ENCODE measurements at places on chromosomes 12 and 14.
A peak's percentile ranks its signal among the peaks of the same experiment; 100 is the strongest.

DNA sequence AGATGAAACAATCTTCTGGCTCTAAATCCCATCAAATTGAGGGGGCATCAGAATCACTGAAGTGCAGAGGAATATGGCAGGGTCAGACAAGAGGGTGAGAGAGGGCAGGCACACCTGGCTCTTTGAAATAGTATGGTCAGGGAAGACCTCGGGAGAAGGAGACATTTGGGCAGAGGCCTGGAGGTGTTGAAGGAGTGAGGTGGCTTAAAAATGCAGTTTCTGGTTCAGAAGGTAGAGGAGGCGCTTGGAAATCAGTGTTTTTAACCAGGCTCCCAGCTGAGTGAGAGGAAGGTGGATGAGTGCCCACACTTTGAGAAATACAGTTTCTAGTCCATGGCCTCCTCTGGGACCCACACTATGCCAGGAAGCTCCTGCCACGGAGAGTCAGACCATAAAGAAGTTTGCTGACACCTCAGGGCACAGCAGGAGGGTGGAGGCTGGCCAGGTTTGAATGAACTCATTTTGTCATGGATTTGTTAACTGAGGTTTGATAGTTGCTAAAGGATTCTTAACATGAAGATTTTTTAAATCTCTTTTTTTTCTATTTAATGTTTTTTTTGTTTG is 20.1 kb downstream of the NID2 start:
- no peak for DNase-seq

DNA sequence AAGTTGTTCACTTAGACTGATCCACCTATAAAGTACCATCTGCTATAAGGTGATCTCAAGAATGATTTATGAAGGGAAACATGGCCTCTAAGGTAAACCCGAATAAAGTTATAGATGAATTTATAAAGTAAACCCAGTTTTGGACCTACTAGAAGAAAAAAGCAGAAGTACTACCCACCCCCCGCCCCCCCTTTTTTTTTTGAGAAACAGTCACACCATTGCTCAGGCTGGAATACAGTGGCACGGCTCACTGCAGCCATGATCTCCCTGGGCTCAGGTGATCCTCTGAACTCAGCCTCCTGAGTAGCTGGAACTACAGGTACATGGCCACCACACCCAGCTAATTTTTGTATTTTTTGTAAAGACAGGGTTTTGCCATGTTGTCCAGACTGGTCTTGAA is 3.9 kb downstream of the ENTPD5 start:
- no peak for DNase-seq

- DNase-seq: no peak
Observed at GRCh38 chr12:117890644-117891043, 78.1 kb downstream of the KSR2 start.

DNA sequence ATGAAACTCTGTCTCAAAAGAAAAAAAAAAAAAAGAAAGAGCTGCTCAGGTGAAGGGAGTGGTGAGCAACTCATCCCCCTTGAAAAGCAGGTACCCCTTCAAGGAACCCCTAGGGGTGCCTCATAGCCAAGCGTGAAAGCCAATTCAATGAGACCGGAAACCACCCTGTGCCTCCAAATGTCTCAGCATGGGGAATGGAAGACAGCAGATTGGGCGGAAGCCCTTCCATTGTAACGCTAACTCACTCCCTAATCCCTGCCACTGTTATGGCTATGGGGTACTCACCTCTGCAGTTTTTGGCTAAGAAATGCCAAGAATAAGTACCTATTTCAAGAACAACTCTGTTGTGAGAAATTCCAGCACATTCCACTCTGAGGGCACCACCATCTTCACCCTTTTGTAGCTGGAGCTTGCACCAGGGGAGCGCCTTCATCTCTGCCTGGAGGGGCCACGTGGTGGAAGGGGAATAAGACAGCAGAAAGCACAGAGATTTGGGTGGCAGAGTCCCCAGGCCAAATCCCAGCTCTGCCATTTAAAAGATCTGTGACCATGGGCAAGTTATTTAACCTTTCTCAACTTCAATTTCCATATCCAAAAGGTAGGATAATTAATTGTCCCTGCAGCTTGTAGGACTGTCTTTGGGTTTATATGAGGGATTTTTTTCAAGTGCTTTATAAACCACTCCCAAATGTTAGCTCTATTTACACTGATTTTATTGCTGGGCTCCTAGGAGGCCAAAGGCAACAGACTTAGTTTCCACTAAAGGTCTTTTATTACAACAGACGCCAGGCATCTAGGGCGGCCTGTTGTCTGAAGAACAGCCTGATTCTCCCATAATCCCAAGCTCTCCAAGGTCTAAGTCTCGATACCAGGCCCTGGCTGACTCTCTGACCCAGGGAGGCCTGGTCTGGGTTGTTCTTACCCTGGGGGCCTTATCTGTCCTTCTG is 63.9 kb downstream of the ITPK1 start:
- no peak for DNase-seq

DNA sequence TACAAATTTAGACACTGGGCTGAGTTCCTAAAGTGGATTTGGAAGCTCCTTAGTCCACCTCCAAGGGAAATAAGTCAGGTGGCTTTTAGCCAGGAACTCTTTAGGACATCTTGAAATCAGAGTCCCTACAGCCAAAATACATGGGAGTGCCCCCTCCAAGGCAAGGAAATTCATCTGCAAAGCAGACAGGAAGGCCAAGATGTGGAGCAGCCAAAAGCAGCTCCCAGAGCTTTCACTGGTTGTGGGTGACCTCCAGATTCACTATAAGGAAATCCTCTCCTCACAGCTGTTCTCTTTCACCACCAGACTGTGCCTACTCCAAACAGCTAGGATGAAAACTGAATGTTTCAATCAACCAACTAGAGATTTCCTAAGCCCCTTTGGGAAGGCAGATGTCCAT is 6.6 kb downstream of the TTC9 start:
- no peak for DNase-seq

- no peak for DNase-seq
Observed at GRCh38 chr12:88957358-88957757, 377.1 kb upstream of the KITLG start.

DNA sequence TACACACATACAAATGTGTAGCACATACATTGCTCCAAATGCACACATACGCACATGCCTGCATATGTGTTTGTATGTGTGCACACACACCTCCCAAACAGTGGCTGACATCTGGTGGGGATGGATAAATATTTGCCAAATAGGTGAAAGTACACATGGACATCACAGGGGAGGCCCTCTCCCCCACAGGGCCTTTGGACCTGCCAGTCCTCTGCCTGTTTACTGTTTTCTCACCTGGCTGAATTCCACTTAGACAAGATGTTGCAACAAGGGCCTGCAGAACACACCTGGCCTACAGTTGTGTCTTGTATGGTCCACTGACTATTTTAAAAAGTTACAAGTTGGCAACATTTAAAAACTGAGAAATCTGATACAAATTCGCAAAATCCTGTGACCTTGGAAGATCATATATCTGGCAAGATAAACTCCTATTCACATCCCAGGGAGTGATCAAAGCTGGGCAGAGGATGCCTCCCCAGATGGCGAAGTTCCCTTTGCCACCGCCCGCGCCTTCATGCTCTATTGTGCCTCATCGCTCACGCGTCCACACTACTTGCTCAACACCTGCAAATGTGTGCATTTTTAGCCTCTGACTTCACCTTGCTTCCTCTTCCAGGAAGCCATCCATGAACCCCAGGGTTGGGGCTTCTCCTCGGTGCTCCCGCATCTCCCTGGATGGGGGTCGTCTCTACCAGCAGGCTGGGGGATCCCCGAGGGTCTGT is 118.4 kb upstream of the FZD10 start:
- DNase-seq: no peak

DNA sequence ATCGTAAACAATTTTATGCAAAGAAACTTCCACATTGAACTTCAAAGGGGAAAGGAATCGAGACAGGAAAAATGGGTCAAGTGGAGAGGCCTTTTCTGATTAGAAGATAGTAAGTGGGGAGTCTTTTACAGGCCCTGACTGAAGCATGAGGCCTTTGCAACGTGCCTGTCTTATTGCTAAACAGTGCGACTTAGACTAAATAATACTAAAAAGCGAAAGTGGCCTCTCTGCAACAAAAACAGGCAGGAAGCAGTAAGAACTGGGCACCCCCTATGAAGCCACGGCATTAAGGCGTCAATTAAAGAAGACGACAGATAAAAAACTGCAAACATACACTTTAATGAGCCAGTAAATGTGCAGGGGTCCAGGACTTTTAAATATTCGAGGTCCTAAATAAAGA is 283.4 kb upstream of the GRIP1 start:
- no peak for DNase-seq

GRCh38 chr12:48985901-48986300 is 7.8 kb downstream of the WNT1 start:
- DNase-seq: no peak

DNA sequence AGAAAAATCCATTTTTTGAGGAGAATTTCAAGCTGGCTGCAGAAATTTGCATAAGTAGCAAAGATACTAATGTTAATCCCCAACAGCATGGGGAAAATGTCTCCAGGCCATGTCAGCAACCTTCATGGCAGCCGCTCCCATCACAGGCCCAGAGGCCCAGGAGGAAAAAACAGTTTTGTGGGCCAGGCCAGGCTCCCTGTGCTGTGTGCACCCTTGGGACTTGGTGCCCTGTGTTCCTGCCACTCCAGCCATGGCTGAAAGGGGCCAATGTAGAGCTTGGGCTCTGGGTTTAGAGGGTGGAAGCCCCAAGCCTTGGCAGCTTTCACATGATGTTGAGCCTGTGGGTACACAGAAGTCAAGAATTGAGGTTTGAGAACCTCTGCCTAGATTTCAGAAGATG is 76.3 kb downstream of the MGAT4C start:
- no peak for DNase-seq

- no peak for DNase-seq
Observed at GRCh38 chr12:65022421-65022820, 98.7 kb downstream of the WIF1 start.

DNA sequence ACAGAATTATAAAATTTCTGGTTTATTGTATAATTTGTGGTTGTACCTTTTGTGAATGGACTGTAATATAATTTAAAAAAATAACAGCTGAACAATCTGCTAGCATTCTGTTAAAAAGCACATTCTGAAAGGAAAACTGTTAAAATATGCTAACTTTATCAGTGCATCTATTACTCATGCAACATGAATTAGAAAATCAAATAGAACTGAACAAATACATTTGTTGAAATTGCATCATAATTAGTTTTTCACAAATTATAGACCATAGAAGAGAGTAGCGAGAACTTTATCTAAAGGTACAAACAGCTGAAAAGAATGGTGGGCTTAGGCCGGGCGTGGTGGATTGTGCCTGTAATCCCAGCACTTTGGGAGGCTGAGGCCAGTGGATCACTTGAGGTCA is 33.0 kb downstream of the PTPN21 start:
- DNase-seq: no peak

GRCh38 chr12:122203301-122204166 is at the start of gene B3GNT4:
Gene B3GNT4, plus strand, starts transcription at chr12:122203709. Its CDS starts 910 bp downstream, at chr12:122204619.
- DNase-seq: no peak

- no peak for DNase-seq
Observed at GRCh38 chr14:90408713-90409112, 11.9 kb downstream of the CALM1 start.

- DNase-seq: no peak
Observed at GRCh38 chr12:100229876-100230275, 29.3 kb downstream of the ACTR6 start.

- no peak for DNase-seq
Observed at GRCh38 chr12:69252033-69252432, 12.7 kb downstream of the CPSF6 start.

DNA sequence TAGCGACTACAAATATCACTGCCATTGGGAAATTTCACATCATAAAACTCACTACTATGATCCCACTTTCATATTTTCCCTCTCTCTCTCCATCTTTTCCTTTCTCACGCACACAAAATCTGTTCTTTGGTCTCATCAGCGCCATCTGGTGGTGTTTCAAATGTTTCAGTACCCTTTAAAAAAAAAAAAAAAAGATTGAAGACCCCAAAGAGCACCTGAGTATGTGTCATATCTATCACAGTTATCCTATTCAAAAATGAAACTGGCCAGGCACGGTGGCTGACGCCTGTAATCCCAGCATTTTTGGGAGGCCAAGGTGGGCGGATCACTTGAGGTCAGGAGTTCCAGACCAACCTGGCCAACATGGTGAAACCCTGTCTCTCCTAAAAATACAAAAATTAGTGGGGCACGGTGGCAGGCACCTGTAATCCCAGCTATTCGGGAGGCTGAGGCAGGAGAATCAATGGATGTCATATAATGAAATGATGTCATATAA is 72.4 kb downstream of the TTC9 start:
- peak; percentile 4 for DNase-seq

- no peak for DNase-seq
Observed at GRCh38 chr14:51507906-51508511, 143.7 kb upstream of the FRMD6 start.

DNA sequence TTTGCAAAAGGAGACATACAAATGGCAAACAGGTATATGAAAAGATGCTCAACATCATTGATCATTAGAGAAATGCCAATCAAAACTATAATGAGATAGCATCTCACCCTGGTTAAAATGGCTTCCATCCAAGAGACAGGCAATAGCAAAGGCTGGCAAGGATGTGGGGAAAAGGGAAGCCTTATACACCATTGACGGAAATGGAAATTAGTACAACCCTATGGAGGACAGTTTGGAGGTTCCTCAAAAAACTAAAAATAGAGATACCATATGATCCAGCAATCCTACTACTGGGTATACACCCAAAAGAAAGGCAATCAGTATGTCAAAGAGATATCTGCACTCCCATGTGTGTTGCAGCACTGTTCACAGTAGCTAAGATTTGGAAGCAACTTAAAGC is 17.3 kb upstream of the CKAP4 start:
- no peak for DNase-seq

DNA sequence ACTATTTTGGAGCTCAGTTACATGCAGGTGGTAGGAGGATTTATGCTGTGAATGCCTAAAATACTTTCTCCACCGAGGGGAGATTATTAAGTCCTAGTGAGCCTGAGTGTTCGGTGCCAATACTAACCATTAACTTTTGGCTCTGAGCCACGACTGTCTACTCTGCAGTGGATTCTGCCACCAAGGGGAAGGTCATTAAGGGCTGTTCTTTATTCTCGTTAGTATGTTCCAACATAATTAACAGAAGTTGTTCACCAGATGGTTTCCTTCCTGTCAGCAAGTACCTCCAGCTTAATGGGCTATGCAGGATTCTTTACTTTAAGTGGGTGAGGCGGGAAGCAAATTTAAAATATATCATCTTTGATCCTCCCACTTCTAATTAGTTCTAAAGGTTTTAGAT is 326.3 kb downstream of the BMP4 start:
- no peak for DNase-seq

DNA sequence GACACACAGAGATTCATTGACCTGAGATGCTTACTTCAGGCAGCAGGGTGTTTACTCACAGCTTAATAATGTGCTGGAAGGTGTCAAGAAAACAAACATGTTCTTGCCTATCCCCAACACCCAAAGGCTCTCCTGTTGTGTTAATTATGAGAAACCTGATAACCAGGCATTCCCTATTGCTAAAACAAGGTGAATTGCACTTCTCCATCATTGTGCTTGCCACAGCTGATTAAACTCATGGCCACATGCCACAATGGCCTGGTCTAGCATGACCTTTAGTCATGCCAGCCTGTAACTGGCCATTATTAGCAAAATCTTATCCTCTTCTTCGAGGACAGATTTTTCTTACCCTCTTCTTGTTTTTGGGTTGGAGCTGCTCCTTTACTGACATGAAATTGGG is 21.4 kb downstream of the SMOC1 start:
- DNase-seq: no peak
